ENCODE measurements at places on chromosomes 6 and 20. TPM values are rescaled to one million over a fixed set of nuclear protein-coding genes. Genes with fewer than 3 reads are reported as not detected.

- no peak for DNase-seq
Observed at GRCh38 chr6:4402477-4402976, 267.2 kb upstream of the ECI2 start.

- DNase-seq: no peak
Observed at GRCh38 chr6:3612341-3613041, 139.0 kb downstream of the PXDC1 start.

Gene SDCBP2
- total RNA-seq: 2.3 TPM

- no peak for DNase-seq
Observed at GRCh38 chr6:6643398-6643797, 54.9 kb downstream of the LY86 start.

Gene PEX7
- 3.2 TPM for total RNA-seq

- no peak for DNase-seq
Observed at GRCh38 chr6:137743493-137743892, 123.6 kb upstream of the TNFAIP3 start.

Gene CALHM4
- total RNA-seq: not detected

DNA sequence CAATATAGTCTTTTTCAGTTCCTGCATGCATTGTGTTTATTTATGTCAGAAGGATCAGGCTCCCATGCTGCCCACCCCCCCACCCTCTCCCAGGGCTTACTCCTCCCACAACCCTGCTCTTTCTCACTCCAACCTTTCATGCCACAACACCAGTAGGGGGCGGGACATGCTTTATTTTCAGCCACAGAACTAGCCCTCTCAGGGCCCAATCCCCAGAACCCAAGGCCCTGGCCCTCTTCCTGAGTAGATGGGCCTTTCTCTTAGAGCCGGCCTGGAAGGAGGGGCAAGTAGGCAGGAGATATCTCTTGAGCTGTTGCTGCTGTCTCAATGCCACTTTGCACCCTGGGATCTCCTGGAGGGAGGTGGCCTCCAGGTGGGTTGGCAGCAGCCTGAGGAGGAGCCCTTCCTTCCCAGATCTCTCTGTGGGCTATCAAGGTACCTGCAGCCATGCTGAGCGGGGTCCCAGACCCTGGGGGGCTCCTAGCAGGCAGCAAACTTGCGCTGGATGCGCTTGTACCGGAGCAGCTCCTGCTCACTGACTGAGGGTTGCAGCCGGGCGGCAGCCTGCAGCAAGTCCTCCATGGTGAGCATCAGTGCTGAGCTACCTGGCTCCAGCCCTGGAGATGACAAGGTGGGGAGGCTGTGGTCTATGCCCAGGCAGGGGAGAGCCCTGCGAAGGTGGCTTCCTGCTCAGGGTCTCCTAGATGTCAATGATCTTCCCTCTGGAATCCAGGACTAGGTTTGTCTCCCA is 3.5 kb downstream of the GNMT start:
- DNase-seq: no peak

DNA sequence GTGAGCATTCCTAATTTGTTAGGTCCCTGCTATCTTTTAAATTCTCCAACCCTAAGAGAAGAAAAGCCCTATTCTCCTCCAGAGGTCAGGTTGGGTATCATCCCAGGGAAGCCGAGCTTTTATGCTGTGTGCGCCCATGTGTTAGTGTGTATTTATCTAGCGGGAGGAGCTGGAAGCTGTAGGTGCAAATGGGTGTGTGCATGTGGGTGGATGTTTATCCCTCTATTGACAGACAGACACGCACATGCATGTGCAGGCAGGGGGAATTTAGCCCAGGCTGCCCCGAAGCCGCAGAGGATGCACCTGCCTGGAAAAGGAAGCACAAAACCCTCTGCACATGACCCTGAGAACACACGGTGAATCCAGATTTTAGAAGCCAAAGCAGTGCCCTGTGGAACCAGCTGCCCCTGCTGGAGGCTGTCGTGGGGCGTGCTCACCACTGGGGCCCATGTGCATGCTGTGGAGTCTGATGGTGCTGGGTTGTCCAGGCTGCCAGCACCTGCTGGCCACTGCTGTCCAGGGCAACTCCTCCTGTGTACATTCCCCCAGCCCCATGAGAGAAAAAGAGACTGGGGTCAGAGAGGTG is 397.5 kb downstream of the TAF4 start:
- DNase-seq: no peak

GRCh38 chr6:119442776-119443184 is 93.2 kb upstream of the MAN1A1 start:
- DNase-seq: no peak

DNA sequence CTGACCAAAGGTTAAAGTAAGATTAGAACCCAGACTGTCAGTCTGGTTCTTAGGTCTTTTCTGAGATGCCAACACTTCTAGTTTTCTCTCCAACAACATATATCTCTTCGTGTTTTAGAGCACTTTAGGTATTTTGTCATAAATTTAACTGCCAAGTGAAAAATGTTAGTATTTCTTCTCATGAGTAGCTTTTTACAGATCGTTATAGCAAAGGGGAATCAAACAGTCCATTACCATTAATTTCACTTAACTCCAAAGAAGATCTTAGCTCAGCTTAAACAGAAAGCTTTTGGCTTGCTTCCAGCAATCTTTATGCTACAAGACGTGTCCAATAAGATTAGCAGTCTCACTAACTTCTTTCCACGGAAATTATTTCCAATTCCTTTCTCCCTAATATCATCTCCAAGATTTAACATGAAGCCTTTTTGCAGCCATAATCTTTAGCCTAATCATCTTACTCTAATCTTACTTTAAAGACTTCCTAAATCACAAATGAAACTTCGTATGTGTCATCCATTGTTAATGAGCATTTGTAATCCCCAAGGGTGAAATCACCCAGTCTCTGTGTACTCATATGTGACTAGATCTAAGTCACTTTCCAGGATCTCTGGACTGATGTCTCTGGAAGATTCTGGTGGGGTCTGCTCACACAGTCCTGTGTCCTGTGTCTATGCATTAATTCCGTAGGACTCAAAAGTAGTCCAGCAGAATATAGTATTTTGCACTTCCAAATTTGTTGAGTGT is 38.7 kb downstream of the MOXD1 start:
- no peak for DNase-seq

Gene LY6G6D
- total RNA-seq: not detected

- no peak for DNase-seq
Observed at GRCh38 chr6:93083337-93084230, 335.8 kb downstream of the EPHA7 start.

GRCh38 chr6:16731478-16732051 is 29.7 kb downstream of the ATXN1 start:
- no peak for DNase-seq

- DNase-seq: peak; percentile 91
Observed at GRCh38 chr6:118651282-118652050, at the start of gene CEP85L. CEP85L (minus strand) TSS chr6:118651591; CDS start chr6:118651269, 322 bp downstream.

DNA sequence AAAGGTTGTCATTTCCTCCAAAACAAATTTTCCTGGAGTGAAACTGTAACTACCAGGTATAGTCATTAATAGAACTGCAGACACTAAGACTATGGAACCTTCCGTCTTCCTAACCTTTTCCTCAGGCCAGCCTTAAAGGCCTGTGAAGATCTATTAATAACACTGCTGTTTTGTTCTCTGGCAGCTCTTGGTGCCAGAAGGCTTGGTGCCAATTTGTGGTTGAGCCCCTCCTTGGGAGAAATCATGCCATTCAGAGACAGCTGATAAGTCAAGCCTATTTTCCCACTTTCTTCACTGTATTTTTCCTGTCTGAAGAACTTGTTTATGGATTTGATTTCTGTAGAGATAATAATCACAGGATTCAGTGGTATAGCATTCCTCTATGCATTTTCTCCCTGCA is 64.8 kb downstream of the HCRTR2 start:
- DNase-seq: no peak

All from T-helper 17 cell (primary cell).